Activated CD4-positive, alpha-beta T cell treated with anti-CD3 and anti-CD28 coated beads for 1 hour (primary cell): ENCODE measurements at places on chromosomes 1 and 21.

DNA sequence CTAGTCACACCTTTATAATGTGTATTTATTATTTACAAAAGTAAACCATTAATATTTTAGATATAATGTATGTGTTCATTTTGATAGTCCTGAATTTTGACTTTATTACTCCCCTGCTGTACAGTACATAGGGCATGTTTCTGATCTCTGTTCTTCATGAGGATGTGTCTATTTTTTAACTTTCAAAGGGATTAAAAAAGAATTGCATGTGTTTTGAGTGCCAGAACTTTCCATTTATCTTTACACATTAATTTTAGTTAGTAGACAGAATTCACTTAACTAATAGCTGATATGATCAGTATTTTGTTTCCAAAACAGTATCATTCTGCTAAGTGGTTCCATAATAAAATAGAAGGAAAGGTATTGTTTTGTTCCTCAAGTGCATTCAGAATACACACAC lies 3.1 kb downstream of the PBX1 start:
- DNase-seq, result no peak

DNA sequence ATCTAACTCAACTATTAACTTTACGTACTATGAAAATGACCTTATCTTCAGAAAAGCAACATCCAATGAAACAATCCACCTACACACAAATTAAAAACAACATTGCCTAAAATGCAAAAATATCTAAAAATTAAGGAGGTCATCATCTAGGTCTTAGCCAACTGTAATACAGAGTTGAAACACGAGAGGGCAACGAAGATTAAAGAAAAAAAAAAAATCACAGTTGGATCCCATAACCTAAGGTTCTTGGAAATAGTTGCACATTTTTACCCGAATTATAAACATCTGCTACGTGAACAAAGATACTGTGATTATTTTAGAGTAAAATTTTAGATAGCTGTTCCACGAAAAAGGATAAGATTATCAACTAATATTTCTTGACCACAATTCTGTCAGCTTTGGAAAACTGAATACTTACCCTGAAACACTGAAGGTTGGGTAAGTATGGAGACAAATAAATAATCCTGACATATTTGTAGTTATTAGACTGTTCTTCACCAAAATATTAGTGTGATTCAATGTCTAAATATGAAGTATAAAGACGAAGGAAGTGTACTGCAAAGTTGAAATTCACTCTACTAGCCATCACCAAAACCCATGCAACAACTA lies 88.0 kb upstream of the AK4 start:
- DNase-seq, result no peak

- DNase-seq, result no peak
These were observed 57.7 kb upstream of the LRP8 start for GRCh38 chr1:53385276-53386225.

DNA sequence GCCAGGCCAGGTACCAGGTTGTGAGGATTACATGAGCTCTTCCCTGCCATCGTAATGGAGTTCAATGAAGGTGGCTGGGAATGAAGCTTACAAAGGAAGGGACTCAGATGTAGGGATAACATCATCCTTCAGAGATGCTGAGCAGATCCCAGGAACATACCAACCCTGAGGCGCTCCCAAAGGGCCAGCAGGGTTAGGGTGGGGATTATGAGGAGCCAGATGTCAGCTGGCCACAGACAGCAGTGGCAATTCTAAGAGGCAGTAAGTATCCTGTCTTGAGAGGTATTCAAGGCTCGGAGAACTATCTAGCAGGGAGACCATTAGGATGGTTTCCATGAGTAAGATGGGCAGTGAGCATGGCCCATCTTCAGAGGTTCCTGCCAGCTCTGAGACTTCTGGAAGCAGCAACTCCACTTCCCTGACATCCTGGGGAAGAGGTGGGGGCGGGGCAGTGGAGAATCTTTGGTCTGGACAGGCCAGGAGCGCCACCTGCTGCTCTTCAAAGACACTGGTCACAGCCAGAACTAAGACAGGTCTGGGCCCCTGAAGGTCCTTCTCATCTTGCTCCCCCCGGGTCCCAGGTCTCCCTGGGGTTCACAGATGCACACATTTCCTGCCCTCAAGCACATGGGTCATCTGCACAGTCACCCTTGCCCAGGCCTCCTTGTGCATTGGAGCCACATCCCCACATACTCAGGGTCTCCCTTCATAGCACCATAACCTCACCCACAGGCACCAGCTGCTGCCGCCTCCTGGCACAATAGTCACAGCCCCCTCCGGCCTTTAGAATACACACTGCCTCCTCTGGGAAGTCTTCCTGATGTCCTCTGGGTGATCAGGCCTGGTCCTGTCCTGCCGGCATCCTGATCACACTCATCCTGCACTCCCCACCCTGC lies 2.7 kb upstream of the SDC3 start:
- DNase-seq, result no peak

DNA sequence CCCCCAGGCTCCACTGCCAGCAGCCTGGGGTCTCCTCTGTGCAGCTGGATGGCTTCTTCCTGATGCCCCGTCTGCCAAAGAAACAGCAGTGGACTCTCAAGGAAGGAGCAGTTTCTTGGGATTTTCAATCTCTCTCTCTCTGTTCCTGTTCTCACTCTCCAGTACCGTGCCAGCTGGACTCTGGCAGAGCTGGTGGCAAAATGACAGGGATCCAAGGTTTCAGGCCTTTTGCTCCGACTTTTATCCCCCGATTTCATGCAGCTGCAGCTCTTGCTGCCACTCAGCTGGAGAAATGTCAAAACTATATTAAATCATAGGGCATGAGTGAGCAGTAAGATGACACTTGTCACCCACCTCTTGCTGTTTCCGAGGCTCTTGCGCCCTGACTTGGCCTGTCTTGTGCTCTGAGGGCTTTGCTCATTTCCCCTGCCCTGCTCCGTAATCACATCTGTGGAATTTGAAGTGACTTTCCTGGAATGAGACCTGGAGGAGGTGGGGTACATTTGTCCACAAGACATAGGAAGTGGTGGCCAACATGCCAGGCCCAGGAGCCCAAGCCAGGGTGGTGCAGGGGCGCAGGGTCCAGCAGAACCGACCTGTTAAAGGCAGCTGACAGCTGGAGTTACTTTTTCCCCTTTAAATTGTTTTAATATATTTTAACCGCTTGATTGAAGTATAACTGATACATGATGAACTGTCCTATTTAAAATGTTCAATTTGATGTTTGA lies 576.2 kb downstream of the PTPRU start:
- DNase-seq, result peak; percentile 2
